CD4-positive, alpha-beta T cell treated with Interleukin-15 for 4 hours (primary cell): ENCODE measurements at places on chromosomes 5 and 9.

DNA sequence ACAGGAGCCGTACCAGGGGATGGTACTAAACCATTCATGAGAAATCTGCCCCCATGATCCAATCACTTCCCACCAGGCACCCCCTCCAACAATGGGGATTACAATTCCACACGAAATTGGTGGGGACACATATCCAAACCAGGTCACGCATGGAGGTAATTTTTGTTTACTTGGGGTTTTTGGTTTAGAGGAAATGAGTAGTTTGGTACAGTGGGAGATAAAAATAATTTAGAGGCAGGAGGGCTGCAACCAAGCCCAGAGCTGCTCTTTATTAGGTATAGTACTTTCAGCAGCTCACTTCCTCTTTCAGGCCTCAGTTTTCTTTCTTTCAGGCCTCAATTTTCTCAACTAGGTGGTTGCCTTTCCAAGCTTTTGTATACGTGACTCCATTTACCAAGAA lies 23.2 kb downstream of the PRUNE2 start:
- DNase-seq: no peak

- DNase-seq: no peak
Observed at GRCh38 chr5:179697108-179697507, 1.7 kb upstream of the CANX start.

DNA sequence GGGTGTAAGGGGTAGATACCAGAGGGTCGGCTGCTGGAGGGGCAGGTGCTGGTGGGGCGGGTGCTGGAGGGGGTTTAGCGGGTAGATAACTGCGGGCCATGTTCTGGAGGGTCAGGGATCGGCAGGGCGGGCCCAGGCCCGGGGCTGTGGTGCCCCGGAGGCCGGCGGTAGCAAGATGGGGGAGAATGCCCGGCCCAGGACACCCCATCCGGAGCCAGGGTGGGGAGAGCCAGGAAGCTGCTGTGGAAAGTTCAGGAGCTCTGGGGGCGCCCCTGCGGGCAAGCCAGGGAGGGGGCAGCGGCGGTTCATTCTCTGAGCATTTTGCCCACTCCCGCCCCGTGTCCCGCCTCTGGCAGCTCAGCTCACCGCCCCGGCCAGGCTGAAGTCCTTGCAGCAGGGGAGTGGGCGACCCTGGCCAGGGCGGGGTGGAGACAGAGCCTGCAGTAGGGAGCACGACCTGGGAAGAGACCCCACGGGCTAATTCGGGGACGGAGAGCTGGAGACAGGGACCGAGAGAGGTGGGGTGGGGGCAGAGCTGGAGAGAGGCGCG lies 538 bp downstream of the PRRT1B start:
- DNase-seq: no peak

DNA sequence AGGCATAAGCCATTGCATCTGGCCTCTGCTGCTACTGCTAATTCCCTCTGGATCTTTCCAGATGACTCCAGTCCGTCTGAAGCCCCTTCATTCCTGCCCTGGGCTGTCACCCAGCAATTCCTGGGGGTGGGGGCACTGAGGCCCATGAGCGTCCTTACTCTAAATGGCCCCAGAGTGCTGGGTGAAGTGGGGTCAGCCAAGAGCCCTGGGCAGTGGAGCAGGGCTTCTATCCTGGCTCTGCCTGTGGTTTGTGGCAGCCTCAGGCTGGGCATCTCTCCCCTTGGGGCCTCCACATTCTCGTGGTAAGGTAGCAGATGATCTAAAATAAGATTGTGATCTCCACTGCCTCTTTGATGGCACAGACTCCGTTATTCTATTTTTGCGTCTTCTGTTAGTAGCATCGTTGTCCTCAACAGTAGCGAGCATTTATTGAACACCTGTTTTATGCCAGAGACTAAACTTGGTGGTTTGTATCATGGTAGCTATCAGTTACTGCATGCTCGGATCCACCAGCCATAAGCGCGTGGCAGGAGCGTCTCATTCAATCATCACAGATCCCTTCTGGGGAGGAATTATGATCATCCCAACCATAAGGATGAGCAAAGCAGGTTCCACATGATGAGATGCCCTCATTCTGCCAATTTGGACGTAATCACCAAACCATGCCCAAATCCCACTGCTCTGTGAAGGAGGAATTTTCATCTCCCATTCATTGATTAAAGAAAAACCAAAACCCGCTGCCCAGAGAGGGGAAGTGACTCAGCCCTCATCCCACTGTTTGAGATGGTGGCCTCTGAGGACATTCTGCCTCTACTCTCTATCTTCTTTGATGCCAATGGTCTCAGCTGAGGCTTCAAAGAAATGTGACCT lies 21.9 kb upstream of the DUSP1 start:
- no peak for DNase-seq
